ENCODE measurements at places on chromosomes 2 and 18.

DNA sequence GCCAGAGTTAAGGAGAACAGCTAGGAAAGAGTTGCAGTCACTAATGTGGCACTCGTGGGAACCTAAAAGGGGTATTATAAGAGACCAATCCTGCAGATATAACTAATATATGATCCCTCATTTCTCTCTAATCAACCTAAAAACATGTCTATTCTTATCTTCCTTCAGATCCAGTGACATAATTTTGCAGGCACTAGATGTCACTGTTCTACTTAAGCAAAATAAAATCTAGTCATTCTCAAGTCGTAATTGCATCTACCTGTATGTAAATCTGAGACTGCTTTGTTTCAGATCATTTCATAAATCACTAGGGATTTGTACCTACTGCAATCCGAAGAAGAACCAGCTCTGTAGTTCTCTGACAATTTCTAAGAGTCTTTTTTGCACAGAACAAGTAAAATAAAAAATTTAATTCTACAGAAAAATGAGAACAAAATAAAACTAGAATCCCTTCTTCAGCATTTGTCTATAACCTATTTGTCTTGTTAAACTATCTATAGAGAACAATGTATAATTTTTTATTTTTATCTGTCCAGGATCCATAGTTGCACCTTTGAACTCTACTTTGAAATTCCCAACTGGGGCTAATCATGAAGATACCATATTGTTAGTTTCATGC is 56.5 kb upstream of the ERBB4 start:
- DNase-seq = no peak

GRCh38 chr2:216904974-216905373 is 45.1 kb upstream of the TNP1 start:
- no peak for DNase-seq

GRCh38 chr2:215536510-215536909 is 100.6 kb upstream of the FN1 start:
- DNase-seq = no peak

DNA sequence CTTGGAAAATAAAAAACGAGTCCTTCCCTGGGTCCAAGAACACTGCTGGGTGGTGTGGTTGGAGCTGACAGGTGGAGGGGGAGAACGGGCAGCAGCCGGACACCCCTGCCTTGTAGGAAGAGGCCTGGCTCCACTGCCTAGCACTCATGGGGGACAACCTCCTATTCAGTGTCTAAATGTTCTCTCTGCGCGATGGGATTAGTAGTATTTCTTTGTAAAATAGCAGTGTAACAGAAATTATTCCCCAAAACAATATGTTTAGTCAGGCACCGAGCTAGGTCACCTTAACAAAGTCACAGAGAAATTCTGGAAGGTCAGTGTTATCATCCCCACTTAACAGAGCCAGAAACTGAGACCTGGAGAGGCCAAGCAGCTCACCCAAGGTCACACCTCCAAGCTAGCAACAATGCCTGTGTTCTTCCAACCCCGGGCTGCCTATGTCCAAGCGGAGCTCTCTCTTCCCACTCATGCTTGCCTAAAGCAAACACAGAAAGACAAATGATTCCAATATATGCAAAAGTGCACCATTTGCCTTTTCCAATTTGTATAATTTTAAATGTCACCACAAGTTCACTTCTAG is 68.0 kb downstream of the STEAP3 start:
- no peak for DNase-seq

DNA sequence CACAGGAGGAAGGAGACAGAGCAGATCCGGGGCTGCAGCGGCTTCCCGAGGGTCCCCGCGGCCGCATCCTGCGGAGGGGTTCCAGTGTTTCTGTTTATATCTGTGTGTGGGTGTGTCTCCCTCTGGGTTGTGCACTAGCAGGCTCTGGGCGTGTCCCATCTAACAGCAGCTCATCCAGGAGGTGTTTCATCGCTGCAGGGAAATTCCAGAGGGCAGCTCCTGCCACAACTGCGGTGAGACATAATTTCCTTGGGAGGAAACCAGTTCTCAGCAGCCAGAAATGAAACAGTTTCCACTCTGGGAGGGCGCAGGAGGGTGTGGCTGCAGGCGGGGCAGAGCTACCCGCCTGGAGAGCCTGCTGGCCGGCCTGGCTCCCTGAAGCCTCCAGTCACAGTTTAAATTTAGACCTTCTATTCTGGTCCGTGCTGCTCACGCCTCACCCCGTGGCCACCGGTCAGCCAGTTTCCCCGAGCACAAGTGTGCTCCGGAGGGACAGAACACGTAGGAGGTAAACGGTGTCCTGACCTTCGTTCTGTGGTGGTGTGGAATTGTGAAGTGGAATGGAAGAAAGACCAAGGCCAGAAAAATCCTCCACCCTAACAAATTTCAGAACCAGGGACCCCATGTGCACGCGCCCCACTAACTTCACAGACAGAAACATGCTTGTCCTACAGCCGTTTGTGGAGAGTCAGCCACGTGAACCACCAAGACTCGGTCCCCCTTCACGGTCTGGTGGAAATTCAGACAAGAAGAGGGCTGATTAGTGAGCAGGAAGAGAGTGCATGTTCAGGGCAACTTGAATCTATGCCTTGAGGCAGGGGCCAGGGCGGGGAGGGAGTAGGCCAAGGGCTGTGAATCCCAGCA is 50.2 kb downstream of the TEX44 start:
- DNase-seq = peak; percentile 41

GRCh38 chr2:16861111-16861510 is 195.5 kb upstream of the CYRIA start:
- DNase-seq = no peak
